KBM-7 (cell line): ENCODE measurements at places on chromosomes 11 and 22.

- DNase-seq, result no peak
These were observed 62.6 kb downstream of the KIAA1671 start for GRCh38 chr22:25014896-25015755.

DNA sequence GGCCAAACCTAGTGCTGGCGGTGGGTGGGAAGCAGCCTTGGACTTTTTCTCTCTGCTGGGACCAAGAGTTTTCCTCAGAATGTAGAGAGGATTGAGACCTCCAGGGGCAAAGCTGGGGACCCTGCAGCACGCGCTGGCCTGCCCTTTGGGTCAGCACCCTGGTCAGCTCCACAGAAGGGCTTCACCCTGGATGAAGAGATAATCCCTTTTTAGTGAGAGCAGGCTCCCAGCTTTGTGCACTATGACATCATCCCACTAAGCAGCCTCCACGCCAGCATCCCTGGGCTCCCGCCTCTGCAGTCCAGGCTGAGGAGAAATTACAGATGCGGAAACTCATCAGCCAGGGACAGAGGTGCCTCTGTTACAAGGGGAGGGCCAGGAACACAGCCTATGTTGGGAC lies 23.5 kb downstream of the DRICH1 start:
- DNase-seq, result no peak

DNA sequence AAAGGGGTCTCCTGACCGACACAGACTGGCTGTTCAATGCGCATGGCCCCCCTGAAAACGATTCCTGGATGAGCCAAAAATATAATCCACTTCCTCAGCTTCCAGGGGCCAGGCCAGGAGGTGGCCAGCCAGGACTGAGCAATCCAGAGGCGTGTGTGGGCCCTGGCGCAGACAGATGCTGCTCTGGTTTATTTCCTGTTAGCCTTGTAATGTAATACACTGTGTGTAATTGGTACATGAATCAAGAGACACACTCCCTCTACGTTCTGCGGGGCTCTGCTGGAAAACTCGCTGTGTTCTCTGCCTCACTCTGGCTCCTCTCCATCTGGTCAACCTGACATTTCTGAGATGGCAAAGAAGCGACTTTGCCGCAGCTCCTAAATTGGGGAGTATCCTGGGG lies 26.3 kb upstream of the ISX start:
- DNase-seq, result no peak

DNA sequence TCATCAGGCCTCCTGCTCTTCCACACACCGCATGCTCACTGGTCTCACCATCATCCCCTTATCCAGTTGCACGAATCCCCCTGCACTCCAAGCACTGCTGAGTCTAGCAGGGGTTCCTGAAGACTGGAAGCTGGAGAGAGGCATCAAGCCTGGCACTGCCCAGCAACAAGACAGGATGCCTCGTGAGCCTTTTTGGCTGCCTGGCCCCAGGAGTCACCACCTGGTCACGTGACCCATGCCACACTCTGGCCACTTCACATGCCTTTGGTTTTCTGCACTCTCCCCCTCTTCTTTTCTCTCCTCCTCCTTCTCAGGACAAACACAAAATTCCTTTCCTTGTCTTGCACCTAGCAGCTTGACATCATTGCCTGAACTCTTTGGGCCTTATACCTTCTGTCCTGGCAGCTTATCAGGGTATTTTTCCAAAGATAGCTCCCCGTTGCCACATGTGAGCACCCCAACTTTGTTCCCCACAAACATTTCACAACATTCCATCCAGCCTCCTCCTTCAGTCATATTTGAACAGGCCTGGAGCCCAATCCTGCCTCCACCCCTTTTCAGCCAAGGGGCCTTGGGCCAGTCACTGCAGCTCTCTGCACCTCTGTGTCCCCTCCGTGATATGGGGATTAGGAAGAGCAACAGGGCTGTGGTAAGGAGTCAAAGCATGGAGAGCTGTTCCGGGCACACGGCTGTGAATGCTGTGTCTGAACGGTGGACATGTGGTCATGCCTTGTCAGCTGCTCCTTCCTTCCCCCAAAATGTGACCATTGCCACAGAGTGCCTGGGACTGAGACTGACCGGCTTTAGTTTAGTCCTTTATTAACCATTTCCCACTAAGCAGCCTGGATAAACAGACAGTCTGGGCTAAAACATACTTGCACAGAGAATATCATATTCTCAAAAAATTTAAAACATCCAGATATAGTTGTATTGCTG lies 2.8 kb upstream of the PACSIN2 start:
- DNase-seq, result no peak

DNA sequence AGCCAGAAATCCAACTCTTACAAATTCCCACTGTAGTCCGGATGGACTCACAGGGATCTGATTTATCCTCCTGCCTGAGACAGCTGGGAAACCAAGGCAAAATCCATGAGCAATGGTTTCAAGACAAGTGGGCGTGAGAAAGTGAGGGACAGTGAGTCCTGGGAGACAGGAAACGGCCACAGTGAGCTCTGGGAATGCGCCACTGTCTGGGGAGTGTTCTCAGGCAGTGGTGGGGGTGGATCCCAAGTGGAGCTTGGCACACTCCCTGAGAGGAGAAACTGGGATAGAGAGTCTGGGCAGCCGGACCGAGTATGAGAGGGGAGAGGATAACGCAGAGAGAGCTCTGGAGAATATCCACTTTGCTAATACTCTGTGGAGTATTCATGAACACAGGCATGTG lies 9.8 kb downstream of the IL17REL start:
- DNase-seq, result no peak

DNA sequence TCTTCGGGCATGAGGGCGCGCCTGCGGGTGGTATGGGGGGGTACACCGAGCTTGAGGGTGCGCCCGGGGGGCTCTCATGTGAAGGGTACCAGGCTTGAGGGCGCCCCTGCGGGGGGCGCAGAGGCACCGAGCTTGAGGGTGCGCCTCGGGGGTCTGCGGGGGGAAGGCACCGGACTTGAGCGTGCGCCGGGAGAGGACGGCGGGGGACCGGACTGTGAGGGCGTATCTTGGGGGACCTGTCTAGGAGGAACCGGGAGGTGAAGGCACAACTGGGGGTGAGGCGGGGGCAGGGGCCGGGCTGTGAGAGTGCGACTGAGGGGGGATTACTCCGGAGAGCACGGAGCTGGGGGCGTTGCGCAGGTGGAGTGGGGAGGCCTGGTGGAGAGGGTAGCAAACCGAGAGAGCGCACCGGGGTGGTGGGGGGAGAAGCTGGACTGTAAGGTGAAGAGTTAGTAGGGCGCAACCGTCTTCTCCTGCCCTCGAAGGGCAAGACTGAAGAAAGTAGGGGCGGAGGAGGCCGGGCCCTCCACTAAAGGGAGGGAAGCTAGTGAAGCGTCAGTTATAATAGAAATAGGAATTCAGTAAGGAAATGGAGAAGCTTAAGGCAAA lies 1.1 kb upstream of the DDX6 start:
- DNase-seq, result no peak

- DNase-seq, result no peak
These were observed 282.8 kb downstream of the NTM start for GRCh38 chr11:131653260-131653659.

- no peak for DNase-seq
These were observed 21.6 kb upstream of the ADORA2A start for GRCh38 chr22:24405631-24406321.

- DNase-seq, result peak; percentile 69
These were observed 23.2 kb downstream of the COMMD9 start for GRCh38 chr11:36265793-36266628.

- DNase-seq, result no peak
These were observed 28.0 kb downstream of the ARHGAP1 start for GRCh38 chr11:46672381-46672839.

DNA sequence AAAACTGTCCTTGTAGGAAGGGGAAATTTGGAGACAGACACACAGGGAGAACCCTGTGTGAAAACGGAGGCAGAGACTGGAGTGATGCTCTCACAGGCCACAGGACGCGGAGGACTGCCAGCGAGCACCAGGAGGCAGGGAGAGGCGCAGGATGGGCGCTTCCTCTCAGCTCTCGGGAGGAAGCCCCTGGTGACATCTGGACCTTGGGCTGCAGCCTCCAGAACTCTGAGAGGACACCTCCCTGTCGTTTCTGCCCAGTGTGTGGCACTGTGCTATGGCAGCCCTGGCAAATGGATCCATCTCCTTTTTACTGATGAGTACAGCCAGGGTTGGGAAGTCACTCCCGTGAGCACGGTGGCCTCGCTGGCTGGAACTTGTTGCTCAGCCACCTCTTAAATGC lies 73.9 kb downstream of the LRRC32 start:
- DNase-seq, result no peak

DNA sequence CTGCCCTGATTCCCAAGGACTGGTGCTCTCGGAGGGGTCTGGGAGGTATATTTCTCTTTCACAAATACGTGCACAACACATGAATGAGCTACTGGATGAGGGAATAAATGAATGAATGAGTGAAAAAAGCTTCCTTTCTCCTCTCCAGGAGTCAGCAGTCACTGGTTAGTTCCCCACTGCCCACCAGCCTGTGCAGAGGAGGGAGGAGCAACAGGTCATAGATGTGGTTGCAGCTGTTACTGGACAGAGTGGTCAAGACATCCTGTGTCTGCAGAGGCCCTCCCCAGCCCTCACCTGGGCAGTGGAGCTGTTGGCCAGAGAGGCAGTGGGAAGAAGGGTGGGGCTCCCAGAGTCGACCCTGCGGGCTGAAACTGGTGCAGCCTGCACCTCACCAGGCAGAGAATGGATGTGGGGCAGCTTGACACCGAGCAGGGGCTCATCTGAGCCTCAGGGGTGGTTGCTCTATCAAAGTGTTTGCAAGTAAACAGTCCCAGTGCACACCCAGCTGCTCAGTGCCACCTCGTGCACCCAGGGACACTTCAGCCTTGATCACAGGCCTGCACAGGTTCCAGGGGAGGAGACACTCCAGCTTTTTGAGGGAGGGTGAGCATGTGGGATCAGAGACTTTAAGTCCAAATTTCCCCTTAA lies 1.4 kb upstream of the VPREB1 start:
- DNase-seq, result no peak

- no peak for DNase-seq
These were observed 79.0 kb upstream of the SNX19 start for GRCh38 chr11:130995266-130995665.

GRCh38 chr11:68040101-68040956 lies 1.5 kb downstream of the TCIRG1 start:
- peak; percentile 85 for DNase-seq

- DNase-seq, result no peak
These were observed 288.4 kb upstream of the KIRREL3 start for GRCh38 chr11:127288926-127289325.

DNA sequence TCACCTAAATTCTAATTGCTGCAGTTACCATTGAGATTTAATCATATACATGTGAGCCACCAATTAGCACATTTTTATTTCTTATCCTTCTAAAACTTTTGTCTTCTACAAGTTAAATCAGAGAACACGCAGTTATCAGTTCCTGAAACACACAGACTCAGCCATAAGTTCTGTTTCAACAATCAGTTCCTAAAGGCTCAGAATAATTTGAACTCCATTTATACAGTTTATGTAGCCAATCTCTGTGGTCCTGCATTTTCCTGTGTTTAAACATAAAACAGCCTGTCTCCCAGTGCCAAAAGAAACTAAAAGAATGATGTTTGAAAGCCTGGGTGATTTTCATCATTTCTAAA lies 2.9 kb downstream of the PLAAT3 start:
- DNase-seq, result no peak

- peak; percentile 3 for DNase-seq
These were observed 512 bp upstream of the GRIA4 start for GRCh38 chr11:105609341-105609781.

GRCh38 chr11:109629734-109630133 lies 207.7 kb downstream of the C11orf87 start:
- no peak for DNase-seq

DNA sequence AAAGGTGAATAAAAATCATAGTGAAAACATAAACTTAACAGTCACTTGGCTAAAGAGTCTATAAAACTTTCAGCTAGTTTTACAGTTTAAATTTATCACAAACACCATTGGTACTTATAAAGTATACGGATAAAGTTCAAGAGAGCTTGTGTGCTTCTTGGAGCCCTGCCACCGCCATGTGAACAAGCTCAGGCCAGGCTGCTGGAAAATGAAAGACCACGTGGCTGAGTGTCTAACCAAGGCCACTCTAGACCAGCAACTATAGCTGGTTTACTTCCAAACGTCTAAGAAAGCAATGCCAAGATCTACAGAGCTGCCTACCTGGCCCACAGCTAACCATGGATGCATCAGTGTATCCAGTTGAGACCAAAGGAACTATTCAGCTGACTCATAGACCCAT lies 66.3 kb upstream of the API5 start:
- no peak for DNase-seq

GRCh38 chr11:1776331-1776851 lies 12.7 kb upstream of the CTSD start:
- no peak for DNase-seq

GRCh38 chr22:27114186-27114585 lies 456.8 kb downstream of the MIAT start:
- DNase-seq, result no peak

DNA sequence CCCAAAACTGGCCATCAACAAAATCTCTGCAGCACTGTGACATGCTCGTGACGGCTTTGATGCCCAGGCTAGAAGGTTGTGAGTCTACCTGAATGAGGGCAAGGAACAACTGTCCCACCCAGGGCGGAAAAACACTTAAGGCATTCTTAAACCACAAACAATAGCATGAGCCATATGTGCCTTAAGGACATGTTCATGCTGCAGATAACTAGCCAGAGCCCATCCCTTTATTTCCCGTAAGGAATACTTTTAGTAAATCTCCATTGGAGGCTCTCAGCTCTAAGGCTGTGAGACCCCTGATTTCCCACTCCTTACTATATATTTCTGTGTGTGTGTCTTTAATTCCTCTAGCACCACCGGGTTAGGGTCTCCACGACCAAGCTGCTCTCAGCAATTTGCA lies 3.4 kb downstream of the CHORDC1 start:
- DNase-seq, result no peak

GRCh38 chr11:65444314-65445051 lies 21.9 kb downstream of the NEAT1 start:
- DNase-seq, result peak; percentile 39

DNA sequence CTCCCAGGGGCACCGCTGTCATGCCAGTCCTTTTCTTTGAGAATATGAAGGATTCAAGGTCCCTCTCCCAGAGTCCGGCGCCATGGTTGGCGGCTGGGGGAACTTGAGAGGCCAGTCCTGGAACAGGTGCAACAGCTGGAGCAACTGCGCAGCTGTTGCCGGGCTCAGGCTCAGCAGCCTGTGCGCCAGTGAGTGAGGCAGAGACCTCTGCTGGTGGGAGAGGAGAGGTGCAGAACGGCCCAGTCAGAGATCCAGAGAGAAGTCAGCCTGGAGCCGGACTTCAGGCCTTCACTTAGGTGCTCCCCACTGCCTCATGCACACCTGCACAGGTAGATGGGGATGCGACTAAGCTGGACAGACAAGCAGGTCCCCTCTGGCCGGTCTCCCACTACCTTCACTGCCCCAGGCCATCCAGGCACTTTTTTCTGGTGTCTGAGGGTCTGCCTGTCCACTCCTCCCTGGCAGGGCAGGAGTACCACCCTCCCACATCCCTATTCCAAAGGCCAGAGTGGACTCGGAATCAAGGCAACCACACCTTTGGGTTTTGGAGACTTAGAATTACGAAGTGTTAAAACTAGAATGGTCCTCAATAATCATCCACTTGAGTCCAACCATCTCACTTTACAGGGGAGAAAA lies 4.6 kb downstream of the CHRDL2 start:
- peak; percentile 67 for DNase-seq
